ENCODE measurements at places on chromosomes 3 and 15. TPM values are rescaled to one million over a fixed set of nuclear protein-coding genes. Genes with fewer than 3 reads are reported as not detected.

The THBS1 gene
- 631 TPM for total RNA-seq

The NEK11 gene
- 14.4 TPM for total RNA-seq

The P2RY14 gene
- not detected for total RNA-seq

The SPESP1 gene
- total RNA-seq: 4.6 TPM

The GJD2 gene
- not detected for total RNA-seq

The CCDC9B gene
- 38.0 TPM for total RNA-seq
